ENCODE measurements at places on chromosomes 12 and 14. TPM values are rescaled to one million over a fixed set of nuclear protein-coding genes. Genes with fewer than 3 reads are reported as not detected.
A peak's percentile ranks its signal among the peaks of the same experiment; 100 is the strongest.

CCNT1 gene
- total RNA-seq: 20.9 TPM

GRCh38 chr14:23093991-23094665 is 808 bp downstream of the ACIN1 start:
- no peak for DNase-seq

GRCh38 chr14:61177279-61178225 is 103.6 kb downstream of the TMEM30B start:
- peak; percentile 61 for DNase-seq

DNA sequence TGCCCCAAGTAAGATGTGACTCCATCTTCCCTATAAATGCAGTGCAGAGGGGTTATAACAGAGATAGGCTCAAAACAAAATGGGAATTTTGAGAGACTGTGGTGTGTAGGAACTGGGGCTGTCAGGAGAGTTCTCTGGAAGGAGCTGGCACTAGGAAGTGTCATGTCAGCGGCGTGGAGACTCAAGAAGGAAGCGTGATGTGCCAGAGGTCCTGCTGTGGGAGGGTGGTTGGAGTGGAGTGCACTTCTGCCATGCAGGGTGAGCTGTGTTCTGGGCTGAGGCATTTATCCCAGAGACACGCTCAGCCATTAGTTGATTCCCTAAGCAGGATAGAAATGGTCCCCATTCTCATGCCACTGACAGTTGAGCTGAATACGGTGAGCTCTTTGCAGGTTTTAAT is 19.0 kb downstream of the GLT1D1 start:
- no peak for DNase-seq

DNA sequence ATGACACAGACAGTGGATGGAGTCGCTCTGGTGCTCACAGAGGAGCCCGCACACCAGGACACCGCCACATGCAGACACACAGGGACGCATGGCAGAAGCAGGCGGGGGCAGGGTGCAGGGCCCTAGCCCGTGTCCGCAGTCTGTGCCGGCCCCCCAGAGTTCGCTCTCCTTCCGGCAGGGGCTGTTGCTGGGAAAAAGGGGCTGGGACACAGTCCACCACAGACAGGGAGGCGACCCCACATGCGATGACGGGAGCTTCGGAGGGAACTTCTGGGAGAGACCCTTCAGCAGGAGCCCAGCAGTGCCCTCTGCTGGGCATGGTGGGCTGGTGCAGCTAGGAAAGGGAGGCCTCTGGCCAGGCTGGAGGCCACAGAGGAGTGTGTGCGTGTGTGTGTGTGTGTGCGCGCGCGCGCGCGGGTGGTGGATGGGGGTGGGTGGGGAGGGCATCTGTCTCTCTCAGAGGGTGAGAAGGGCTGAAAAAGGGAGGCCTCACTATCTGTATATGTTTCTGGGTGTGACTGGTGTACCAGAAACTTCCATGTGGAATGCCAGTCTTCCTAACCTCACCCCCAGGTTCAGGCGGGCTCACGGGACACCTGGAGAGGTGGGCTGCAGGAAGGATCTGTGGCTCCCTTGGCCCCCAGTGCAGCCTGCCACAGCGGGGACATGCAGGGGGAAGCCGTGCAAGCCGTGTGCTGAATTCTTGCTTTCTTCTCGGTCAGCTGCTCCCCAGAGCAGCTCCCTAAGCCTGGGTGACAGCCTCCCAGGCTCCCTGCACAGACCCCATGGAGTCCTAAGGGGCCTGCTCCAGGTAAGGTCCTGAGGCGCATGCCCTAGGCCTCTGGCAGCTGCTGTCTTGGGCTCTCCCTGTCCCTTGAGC is 60.7 kb downstream of the PLEKHG3 start:
- peak; percentile 54 for DNase-seq

GRCh38 chr12:24554612-24555295 is 394.1 kb downstream of the BCAT1 start:
- DNase-seq: no peak

All from RPMI7951 (cell line).